ENCODE measurements at places on chromosomes 7 and 10.

DNA sequence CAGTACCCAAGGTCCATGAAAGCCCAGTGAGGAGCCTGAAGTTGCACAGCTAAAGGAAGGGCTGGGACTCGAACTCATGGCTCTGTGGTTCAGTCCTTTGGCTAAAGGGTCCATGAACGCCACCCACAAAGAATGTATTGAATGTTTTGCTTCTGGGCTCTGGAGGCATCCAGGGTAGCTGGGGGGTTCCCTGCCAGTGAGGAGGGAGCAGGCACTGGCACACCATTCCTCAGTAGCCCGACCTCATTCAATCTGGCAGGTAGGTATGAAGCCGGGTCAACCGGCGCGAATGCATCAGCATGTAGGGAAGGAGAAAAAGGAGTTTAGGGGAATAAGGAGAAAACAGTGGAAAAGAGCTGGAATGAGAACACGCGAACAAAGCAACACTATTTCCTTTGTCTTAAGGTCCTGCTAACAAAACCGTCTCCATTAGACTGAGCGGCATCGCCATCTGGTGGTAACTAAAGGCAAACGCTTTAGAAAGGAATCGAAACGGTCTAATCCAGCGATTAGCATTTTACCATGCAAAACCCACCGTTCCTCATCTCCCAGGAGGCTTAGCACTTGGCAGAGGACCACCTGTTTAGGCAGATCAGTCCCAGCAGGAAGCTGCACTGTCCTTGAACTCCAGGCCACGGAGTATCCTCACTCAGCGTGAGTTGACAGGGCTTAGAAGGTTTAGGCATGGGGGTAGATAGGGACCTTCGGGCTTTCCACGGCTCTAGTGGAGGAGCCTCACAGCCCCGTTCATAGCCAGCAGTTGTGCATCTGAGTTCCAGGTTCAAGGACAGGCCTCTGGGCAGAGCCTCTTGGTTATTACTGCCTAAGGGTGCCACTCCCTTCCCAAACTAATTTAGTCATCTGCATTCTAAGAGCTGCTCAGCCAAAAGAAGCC is 122.8 kb downstream of the UBE2H start:
- DNase-seq = peak; percentile 18

DNA sequence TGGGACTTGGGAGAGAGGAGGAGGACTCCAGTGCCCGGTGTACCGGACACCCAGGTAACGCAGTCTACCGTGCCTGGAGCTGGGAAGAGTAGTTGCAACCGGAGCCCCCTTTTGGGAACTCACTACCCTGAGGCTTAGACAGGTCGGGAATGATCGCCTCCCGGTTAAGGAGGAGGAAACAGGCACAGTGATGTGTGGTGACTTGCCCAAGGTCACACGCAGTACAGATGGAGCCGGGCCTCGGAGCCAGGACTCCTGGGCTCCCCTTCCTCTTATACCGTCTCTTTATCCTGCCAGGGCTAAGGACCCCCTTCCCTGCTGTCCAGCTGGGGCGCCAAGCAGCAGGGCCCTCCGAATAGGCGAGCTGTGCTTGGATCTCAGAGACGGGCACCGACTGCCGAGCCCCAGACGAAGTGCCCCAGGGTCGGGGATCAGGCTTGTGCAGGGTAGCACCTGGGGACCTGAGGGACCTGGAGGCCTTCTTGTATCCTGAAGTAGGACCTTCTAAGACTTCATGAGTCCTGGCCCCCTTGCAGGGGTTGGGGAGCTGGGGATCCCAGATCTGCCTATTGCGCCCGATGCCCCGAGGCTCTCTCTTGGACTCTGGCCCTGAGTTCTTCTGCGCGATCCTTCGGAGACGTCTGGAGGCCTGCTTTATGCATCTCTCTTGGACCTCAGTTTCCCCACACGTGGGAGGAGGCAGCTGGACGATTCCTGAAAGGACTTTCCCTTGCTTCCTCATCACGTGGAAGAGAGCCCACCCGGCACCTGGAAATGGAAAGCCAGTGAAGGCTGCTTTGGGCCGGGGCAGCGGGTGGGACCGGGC is 767 bp upstream of the CYP26A1 start:
- DNase-seq = no peak

- no peak for DNase-seq
Measured at GRCh38 chr7:50204581-50204980, 99.9 kb upstream of the IKZF1 start.

GRCh38 chr7:84654273-84654672 is 459.7 kb upstream of the SEMA3A start:
- no peak for DNase-seq

- no peak for DNase-seq
Measured at GRCh38 chr10:7285522-7286322, 125.1 kb downstream of the SFMBT2 start.

- DNase-seq = no peak
Measured at GRCh38 chr7:97845622-97846203, 26.5 kb downstream of the ASNS start.

DNA sequence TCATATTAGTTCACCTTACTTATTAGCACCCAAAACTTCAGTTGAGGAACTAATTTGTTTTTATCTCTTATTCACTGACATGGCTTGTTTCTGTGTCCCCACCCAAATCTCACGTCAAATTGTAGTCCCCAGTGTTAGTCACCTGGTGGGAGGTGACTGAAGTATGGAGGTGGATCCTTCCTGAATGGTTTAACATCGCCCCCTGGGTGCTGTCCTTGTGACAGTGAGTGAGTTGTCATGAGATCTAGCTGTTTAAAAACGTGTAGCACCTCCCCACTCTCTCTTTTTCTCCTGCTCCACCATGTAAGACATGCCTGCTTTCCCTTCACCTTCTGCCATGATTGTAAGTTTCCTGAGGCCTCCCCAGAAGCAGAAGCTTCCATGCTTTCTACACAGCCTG is 75.0 kb upstream of the HECTD2 start:
- no peak for DNase-seq

GRCh38 chr10:130171196-130171595 is 35.0 kb downstream of the GLRX3 start:
- no peak for DNase-seq

GRCh38 chr10:74113546-74113945 is 37.1 kb downstream of the AP3M1 start:
- no peak for DNase-seq

DNA sequence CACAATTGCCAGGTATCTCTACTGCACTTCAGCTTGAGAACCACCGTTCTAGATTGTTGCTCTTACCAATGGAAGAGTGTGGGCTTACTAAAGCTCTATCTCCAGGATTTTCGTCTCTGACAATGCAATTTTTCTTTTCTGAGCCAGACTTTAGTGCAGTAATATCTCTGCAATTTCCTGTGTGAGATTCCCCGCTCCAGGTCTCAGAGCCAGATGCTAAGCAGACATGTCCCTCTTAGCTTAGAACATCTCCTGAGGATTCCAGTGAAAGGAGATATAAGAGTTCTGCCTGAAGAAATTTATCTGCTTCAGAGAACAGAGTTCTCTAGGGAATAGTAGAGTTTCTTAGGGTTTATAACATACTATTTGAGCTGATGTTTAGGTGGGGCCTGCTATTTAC is 82.0 kb downstream of the SND1 start:
- no peak for DNase-seq

DNA sequence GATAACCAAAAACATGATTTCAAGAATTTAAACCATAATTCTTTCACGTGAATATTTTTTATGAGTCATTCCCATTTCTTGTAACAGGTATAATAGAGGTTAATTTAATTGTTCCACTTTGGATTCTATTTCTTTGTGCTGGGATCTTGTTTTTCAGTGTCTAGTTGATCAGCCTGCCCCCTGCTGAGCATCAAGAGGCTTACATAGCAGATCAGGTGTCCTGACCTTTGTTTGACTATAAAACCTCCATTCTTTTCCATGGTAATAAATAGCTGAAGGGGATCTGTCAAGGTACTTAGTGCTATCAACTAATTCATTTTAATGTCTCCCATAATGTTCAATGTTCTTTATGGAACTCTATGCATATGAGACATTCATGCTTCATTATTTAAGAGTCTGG is 4.9 kb downstream of the COL17A1 start:
- DNase-seq = no peak

- DNase-seq = no peak
Measured at GRCh38 chr7:74494076-74494548, 40.4 kb downstream of the GTF2IRD1 start.

DNA sequence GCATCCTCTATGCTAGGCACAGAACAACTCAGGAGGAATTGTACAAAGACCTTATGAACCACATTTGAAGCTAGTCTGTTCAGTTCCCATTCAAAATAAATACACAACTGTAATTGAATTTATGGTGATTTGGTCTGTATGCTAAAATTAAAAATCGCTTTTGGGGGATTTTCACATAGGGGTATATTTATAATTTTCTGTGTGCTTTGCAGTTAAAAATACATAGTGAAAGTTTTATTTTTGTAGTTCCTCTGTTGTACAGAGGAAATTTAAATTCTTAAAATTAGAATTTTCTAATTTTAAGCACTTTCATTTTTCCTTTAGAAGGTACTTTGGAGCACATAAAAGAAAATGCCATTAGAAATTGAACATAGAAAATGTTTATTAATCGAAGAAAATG is 6.9 kb downstream of the RABGEF1 start:
- DNase-seq = no peak

- no peak for DNase-seq
Measured at GRCh38 chr7:335358-336148, 45.6 kb downstream of the FOXL3 start.

- no peak for DNase-seq
Measured at GRCh38 chr10:93493162-93493561, 3.2 kb upstream of the CEP55 start.

GRCh38 chr10:62715383-62715782 is 89.1 kb upstream of the ADO start:
- DNase-seq = no peak

DNA sequence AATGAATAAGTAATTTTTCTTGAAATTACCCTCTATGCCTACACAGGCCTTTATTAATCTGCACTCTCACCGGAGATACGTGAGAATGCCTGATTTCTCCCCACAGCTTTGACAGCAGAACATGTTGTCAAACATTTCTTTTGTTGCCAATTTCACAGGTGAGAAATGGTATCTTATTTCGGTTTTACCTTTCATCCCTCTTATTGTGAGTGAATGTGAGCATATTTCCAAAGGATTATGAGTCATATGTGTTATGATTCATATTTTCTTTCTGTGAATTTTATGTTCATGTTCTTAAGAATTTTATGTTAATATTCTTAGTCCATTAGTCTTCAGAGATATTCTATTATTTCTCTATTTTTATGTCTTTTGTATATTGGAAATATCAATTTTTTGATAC is 965.1 kb downstream of the CCSER2 start:
- DNase-seq = no peak

GRCh38 chr7:105487579-105488571 is 34.2 kb downstream of the PUS7 start:
- DNase-seq = no peak

DNA sequence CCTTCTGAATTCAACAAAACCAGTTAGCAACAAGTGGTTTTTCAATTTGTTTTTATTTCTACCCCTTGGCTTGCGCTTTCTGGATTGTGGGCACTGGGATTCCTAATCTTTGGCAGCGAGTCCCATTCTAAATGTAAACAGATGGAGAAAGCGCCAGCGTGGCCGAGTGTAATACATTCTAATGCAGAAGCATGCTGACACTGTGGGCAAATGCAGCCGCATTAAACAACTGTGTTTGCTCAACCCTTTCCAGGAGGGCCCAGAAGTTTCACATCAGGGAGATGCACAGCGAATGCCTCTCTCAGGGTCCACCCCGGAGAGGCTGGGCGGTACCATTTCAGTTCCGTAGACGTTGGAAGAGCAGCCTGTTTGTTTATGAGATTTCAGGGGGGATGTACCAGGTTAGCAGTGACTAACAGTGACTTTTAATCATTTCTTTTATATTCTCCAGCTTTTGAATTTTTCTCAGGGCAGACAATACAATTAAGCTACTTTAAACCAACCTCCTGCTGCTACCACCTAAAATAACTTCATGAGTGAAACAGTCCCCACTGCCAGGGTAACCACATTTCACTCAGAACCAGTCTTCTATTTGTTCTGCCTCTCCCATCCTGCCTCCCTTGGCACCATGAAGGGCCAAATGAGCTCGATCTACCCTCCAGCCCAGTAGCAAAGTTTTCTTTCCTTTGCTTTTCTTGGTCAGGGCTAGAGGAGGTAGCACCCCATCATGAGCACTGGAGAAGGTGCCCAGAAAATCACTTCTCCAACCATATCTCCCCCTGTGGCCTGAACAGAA is 164.2 kb upstream of the ITGB1 start:
- no peak for DNase-seq

DNA sequence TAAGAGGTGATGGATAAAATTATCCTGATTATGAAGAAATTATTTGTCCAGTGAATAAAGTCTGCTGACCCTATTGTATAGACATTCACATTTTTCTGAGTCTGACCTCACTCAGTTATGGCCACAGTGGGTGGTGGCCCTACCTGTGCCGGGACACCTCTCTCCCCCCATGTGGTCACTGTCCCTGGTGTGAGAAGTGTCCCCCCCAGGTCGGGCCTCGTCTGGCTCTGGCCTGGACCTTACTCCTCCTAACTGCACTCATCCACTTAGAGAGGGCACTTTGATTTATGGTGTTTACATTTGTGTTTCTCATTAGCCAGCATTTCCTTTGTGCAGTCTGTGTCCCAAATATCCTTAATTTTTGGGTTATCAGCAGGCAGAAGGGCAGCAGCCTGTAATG is 59.6 kb upstream of the ZNF32 start:
- no peak for DNase-seq

- DNase-seq = no peak
Measured at GRCh38 chr7:15430911-15431310, 130.9 kb downstream of the AGMO start.

- peak; percentile 11 for DNase-seq
Measured at GRCh38 chr7:138008588-138009349, 6.9 kb upstream of the CREB3L2 start.

DNA sequence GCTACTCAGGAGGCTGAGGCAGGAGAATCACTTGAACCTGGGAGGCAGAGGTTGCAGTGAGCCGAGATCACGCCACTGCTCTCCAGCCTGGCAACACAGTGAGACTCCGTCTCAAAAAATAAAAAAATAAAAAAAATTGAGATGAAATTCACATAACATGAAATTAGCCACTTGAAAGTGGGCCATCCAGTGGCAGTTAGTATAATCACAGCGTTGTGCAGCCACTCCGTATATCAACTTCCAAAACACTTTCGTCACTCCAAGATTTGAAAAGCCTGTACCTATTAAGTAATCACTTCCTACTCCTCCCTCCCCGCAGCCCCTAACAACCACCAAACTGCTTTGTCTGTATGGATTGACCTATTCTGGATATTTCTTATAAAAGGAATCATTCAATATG is 20.7 kb upstream of the CACUL1 start:
- no peak for DNase-seq
